ENCODE measurements at places on chromosomes 12 and 14.
A peak's percentile ranks its signal among the peaks of the same experiment; 100 is the strongest.

DNA sequence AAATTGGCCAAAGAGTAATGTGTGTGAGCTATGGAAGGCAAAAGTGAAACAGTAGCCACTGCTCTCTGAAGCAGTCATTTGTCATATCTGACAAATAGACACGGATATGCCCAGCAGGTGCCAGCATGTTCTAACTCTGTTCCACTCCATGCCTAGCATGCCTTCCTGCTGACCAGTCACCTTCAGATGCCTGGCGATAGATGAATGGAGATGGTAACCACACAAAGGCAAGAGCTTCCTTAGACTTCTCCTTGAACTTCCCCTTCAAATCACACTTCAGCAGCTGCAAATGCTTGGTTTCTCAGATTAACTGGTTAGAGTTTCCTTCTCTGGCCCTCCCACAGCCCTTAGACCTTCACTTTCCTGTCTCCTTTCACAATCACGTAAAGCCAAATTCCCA, 429.9 kb downstream of the DAD1 start:
- no peak for DNase-seq

- no peak for DNase-seq
Measured at GRCh38 chr12:51913071-51914033, 6.0 kb downstream of the ACVRL1 start.

GRCh38 chr14:103220982-103221641, 97.9 kb downstream of the TNFAIP2 start:
- no peak for DNase-seq

- no peak for DNase-seq
Measured at GRCh38 chr14:91586410-91586809, 76.3 kb upstream of the PPP4R3A start.

GRCh38 chr14:40806471-40806870, 800.2 kb upstream of the LRFN5 start:
- DNase-seq = no peak

GRCh38 chr12:114406984-114407841, 1.3 kb upstream of the TBX5 start:
- no peak for DNase-seq

DNA sequence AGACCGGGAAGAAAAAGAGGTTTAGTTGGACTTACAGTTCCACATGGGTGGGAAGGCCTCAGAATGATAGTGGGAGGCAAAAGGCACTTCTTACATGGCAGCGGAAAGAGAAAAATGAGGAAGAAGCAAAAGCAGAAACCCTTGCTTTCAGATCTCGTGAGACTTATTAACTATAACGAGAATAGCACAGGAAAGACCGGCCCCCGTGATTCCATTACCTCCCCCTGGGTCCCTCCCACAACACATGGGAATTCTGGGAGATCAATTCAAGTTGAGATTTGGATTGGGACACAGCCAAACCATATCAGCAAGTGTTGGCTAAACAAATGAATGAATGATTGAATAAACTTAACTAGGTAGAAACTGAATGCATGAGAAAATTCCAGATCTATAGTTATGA, 85.3 kb upstream of the PARP11 start:
- DNase-seq = no peak

DNA sequence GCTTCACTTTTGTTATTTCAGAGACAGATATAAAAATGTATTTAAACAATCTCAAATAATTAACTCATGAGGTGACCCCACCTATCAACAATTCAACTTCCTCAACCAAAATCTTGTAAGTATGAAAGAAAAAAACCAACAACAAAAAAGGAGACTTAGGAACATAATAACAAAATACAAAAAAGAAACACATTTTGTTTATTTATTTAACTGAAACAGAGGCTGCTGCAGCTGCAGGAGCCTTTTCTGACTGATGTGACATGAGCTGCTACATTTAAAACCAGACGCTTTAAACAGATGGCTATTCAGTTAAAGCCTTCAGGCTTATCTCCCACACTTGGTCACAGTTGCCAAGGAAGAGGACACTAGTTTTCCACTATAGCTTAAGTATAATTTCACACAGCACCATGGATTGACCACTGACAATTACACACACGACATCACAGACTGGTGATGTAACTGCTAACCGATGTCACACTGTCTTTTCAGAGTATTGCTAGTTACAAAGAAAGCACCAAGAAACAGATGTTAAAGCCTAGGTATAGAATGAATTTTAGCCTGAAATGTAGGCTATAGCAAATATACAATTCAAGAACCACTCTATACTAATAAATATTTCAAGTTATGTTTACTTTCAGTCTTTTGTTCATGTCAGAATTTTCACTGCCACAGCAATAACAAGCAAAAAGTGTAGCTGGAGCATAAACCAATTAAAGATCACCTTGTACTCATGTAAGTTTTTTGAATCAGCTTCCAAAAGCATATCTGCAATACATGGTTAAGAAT, 113.0 kb downstream of the MED13L start:
- DNase-seq = no peak

GRCh38 chr14:45811155-45811554, 558.2 kb upstream of the MIS18BP1 start:
- no peak for DNase-seq

DNA sequence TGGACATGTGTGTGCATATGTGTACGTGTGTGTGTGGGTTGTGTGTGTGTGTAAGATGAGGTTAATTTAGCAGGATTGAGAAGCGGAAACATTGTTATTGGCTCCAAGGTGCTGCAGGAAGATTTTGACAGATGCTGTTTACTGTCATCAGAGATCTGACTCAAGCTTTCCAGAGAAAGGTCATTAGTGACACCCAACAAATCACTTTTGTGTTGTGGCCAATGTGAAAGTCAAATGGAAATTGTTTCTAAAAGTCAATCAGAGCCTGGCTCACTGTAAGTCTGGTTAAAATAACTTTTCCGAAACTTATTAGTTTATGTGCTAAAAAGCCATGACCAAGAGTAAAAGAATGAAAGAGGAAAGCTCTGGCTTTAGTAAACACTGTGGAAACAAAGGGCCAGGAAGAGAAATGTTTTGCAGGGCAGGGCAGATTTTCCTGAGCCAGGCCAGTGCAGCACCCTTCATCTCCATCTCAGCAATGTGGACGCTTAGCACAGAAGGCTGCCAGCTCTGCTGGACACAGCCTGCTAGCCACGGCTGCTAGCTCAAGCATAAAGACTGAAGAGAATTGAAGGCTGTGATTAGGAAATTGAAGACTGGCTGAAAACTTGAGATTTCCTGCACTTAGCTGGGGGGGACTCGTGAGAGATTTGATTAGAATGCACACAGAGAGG, 235.8 kb downstream of the NEDD1 start:
- DNase-seq = no peak

GRCh38 chr14:69852531-69853321, 26.5 kb upstream of the SMOC1 start:
- DNase-seq = no peak

DNA sequence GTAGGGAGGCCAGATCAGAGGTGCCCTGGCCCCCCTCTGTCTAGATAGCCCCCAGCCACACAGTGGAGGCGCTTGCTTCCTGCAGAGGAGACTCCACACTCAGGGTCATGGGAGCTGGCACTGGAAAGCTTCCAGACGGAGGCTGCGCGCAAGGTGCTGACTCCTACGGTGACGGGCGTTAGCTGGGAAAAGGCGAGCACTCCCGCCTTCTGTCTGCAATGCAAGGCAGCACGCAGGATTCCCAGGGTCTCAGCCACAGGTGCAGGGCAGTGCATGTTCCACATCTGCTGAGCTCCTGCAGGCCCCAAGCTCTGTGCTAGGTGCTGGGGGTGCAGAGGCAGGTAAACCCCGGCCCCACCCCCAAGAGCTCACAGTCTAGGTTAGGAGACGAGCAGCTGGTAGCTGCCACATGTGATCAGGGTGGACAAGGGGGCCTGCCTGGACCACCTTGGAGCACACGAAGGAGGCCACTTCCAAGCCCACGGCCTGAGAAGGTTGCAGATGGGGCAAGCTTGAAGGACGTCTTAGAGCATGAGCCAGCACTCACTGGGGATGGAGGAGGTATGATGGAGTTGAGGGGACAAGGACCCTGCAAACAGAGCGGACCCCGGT, 310.9 kb upstream of the DIO3 start:
- DNase-seq = no peak

DNA sequence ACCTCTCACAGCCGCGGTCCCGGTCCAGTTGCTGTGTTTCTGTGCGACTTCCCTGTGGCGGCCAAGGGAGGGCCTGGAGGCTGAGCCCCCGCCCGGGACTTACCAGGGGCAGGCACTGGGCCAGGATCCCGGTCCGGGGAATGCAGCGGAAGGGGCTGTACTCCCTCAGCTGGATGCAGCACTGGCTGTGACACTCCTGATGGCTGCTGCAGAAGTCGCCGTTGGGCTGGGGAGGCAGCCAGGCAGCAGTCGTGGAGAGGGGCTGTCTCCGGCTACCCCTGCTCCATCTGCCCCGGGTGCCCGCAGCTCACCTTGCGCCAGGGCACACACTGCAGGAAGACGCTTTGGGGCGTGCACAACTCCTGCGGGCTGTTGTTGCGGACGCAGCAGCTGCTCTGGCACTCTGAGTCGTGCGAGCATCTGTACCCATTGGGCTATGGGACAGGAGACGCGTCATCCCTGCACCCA, 6.2 kb downstream of the LRCOL1 start:
- DNase-seq = no peak

- no peak for DNase-seq
Measured at GRCh38 chr12:5295996-5296395, 135.9 kb upstream of the NTF3 start.

DNA sequence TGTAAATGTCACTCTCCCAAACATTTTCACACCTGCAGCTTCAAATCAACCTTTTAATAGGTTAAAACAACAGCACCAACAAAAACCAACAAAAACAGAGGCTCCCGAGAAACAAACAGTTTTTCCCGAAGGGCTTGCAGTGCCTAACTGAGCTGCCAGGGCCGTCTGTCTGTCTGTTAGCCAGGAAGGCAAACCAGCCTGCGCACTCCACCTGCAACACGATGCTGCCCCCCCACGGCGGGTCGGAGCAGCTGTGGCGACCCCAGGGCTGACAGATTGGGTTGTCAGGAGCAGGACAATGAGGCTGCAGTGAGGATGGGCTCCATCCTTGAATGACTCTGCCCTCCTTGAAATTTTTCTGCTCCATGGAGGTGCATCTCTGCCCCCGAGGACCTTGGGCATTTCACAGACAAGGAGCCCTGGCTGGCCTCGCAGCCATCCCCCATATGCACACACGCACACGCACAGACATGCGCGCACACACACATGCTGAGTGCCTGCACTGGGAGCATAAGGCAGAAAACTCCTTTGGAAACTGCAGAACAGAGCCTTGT, 2.6 kb downstream of the RTL1 start:
- peak; percentile 72 for DNase-seq

- no peak for DNase-seq
Measured at GRCh38 chr12:92582893-92583292, 119.9 kb upstream of the PLEKHG7 start.

DNA sequence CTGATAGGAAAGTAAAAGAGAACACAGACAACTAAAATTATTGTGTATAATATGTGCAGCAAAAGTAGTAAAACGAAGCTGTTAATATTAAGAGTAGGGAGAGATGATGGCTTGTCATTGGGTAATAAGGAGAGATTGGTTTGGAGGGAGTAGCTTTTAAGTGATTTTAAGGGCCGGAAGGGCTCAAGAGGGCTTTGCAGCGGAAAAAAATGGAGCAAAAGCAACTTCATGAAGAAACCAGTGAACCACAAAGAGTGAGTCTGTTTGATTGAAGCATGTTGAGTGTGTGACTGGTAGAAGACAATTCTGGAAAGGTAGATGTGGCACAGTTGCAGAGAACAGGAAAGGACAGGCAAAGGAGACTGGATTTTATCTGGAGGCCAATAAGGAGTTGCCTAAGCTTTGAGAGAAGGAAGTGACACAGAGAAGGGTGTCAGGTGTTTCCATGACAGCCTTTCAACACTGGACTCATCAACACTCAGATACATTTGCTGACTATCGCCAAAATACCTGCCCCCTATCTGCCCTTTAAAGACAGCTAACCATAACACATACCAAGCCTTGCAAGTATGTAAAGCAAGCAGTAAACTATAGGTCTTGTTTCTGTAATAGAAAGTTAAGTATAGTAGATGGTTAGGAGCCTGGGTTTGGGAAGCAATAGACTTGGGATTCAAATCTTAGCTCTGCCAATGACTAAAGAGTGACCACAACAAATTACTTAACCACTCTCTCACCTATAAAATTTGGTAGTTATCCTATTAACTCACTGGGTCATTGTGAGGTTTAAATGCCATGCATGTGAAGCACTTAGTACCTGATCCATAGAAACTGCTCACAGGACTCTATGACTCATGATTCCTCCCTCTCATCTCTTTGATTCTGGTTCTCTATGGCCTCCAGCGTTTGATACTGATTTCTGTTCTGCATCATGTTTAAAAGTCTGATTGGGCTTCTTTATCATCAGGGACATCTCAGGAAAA, 117.3 kb upstream of the LMNTD1 start:
- no peak for DNase-seq

- no peak for DNase-seq
Measured at GRCh38 chr12:27812502-27812901, 32.5 kb upstream of the MANSC4 start.

DNA sequence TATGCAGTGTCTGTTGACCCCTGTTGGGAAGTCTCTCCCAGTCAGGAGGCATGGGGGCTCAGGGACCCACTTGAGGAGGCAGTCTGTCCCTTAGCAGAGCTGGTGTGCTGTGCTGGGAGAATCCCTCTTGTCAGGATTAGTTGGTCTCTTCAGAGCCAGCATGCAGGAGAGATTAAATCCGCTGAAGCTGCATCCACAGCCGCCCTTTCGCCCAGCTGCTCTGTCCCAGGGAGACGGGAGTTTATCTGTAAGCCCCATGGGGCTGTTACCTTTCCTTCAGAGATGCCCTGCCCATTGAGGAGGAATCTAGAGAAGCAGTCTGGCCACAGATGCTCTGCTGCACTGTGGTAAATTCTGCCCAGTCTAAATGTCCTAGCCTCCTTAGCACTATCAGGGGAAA, 13.1 kb upstream of the KLRC1 start:
- no peak for DNase-seq

DNA sequence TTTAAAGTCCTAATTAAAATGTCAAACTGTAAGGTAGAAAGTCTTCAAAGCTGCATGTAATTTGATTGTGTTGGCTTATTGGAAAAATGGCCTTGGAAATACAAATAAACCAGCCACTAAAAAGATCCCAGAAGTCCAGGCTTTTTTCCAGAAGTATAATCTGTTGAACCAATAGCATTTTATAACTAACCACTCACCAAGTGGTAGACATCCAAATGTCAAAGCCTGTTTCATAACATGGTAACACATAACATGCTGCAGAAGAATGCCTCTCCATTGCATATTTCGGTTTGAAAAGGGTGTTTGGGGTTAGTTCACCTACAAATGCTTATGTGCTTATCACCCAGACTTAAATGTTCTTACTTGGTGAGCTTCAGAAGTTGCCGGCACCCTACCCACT, 183.7 kb upstream of the DIO2 start:
- no peak for DNase-seq

DNA sequence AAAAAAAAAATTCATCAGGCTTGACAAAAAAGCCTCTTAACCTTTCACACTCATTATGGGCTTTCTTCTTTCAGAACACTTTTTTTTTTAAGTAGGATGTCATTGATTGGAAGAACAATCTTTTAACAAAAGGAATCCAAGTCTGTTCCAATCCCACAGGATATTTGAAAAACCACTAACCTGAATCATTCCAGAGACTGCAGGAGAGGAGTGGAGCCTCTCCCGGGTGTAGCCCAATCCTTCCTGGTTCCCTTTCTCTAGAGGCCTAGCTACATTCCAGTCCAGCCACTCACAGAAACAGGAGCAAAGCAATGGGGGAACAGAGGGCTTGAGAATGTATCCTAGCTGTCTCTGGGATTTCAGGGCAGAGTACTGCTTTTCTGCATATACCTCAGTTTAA, 4.3 kb downstream of the MFAP5 start:
- DNase-seq = no peak

GRCh38 chr12:3142386-3142785, 65.2 kb downstream of the TSPAN9 start:
- no peak for DNase-seq

Measured in NCI-H1694 (cell line).